IMR-90 (cell line): ENCODE measurements at places on chromosomes 11 and 22. TPM values are rescaled to one million over a fixed set of nuclear protein-coding genes. Genes with fewer than 3 reads are reported as not detected.

Gene IL17RA
- total RNA-seq: 5.2 and 5.8 TPM in 2 replicates

Gene RHBDD3
- 5.7 and 6.9 TPM in 2 replicates for total RNA-seq

Gene SAA4
- total RNA-seq: not detected in 2 replicates

Gene OR51B4
- not detected in 2 replicates for total RNA-seq

- no peak for DNase-seq
These were observed 57.6 kb upstream of the CRYBB3 start for GRCh38 chr22:25142102-25142501.

- peak; percentile 15 for DNase-seq
These were observed 56.8 kb downstream of the C22orf31 start for GRCh38 chr22:29004647-29005371.

- DNase-seq: no peak
These were observed 3.5 kb downstream of the PSMD13 start for GRCh38 chr11:240315-240714.

DNA sequence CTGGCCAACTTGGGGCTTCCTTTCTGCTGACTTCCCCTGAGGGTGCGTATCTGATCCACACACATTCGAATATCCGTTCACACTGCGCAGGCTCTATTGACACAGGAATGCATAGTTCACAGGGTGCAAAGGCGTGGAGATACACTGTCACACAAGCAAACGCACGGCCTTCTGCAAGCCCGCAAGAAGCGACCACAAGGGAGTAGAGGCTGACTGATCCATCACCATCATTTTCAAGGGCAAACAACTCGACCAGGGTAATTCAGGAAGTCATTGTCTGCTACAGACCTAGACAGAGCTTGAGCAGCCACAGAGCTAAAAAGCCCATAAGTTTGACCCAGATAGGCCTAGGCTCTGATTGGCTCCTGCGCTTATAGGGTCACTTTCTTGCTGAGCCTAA lies 392.3 kb downstream of the MN1 start:
- no peak for DNase-seq

DNA sequence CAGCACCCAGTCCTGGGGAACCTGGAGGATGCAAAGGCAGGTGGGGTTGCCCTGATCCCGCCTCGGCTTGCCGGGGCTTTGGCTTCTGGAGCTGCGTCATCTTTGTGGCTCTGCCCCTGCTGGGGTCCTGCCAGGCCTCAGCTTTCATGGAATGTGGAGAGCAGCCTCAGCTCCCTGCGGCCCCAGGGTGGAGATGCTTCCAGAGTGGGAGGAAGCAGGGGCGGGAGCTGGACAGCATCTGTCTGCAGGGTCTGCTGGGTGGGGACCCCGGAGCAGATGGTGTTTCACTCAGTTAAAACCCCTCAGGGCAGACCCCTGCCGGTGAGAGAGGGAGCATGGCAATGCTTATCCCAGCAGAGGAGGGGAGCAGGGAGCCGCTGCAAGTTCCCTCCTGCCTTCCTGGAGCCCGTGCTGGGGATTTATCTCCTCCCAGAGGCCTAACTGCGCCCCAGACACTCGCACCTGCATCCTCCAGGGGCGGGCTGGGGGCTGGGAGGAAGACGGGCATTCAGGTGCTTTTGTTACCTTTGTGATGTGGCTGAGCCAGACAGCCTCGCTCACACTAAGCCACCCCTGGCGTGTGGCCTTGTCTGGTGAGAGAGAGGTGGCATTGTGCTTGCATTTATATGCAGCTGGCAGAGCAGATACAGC lies 15.7 kb downstream of the GRIK4 start:
- DNase-seq: peak; percentile 57

GRCh38 chr11:18958221-18958910 lies 19.2 kb upstream of the MRGPRX1 start:
- no peak for DNase-seq
